ENCODE measurements at places on chromosomes 3 and 15.

DNA sequence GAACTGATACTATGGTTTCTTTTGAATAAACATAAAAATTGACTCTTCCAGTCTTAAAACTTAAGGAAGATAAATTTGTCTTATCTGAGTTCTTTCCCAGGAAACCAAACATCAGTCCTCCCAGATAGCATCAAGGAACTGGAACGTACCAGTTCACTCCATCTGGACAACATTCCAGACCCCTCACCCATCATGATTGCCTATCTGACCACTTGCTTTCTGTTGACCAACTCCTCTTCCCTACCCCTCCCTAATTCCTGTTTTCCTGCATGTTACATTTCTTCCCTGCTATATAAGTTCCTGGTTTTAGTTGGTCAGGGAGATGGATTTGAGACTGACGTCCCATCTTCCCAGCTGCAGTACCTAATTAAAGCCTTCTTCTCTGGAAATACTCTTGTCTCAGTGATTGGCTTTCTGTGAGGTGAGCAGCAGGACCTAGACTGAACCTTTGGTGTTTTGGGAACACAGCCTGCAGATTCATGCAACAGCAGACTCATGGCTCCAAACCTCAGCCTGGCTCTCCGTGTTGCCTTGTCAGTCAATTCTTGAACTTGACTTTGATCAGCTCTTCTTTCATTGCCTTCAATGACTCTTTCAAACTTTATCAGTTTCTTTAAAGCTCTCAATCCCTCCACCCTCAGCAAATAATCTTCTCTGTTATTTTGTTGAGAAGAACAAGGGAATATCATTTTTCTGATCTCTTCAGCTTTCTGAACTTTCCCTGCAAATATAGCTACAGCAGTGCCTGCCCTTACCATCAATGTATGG is 123.6 kb downstream of the RPL22L1 start:
- DNase-seq = no peak

DNA sequence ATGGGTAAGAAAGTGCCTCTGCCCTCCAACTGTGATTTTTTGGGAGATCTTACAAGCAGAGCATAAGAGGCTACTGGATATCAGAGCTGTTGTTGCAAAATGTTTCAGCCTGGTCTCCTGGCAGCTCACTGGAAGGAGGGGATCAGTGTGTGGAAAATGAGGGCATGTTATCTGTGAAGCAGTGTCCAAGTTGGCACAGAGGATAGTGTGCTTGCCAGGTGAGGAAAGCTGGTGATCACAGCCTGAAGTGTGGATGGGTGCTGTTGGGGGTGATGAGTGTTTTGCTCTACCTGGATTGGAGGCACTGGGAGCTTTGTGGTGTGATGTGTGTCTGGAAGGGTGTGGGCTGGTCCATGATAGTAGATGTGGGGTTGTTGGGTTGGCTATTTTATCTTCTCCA is 69.3 kb downstream of the MCTP2 start:
- no peak for DNase-seq

DNA sequence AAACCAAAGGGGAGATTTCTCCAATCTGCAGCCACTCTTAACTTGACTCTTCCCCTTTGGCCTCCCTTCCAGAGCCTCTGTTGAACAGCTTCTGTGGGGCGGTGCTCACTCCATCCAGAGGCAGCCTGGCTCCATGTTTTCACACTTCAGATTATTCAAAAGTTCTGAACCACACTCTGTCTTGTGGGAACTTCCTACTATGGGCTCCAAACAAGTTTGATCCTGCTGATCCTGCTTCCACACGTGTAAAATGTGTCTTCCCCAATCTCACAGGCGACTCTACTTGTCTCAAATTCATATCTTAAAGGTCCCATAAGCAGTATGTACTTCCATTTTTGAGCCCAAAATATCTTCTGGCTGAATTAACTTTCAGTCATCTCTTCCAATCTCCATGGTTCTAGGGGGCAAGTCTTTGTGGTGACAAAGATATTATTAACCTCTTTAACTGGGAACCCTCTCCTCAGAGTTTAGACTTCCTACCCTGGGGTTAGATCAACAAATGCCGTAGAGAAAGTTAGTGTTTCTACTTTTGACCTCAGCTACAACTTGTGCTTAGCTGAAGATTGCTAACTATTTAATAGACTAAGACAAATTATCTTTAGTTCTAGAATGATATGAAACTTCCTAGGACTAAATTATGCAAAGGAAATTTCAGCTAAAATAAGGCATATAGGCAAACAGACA is 176.3 kb upstream of the BCL6 start:
- DNase-seq = no peak

DNA sequence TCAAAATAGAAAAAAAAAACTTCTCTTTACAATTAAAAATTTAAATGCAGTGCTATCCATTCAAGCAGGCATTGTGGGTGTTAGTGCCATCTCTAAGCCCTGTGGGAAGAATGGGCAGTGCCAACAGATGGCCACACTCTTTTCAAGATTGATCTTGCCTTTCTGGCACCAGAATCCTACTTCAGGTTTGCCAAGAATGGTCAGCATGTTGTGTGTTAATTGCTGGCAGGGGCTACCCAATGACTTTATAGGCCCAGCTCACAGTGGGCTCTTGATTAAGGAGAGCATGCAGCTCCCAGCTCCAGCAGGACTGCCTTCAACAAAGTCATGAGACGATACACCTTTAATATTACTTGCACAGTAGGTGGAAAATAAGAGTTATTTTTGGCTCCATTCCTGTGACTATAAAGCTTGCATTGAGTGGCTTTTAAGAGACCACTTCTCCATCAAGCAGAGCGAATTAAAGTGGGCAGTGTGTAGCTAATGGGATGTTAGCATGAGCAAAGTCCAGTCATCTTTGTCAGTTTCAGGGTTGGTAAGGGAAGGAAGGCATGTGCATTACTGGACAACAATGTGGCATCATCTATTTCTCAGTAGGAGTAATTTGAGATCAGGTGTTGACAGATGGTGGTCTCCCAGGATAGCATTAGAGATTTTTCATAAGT is 476.8 kb downstream of the C3orf38 start:
- no peak for DNase-seq

DNA sequence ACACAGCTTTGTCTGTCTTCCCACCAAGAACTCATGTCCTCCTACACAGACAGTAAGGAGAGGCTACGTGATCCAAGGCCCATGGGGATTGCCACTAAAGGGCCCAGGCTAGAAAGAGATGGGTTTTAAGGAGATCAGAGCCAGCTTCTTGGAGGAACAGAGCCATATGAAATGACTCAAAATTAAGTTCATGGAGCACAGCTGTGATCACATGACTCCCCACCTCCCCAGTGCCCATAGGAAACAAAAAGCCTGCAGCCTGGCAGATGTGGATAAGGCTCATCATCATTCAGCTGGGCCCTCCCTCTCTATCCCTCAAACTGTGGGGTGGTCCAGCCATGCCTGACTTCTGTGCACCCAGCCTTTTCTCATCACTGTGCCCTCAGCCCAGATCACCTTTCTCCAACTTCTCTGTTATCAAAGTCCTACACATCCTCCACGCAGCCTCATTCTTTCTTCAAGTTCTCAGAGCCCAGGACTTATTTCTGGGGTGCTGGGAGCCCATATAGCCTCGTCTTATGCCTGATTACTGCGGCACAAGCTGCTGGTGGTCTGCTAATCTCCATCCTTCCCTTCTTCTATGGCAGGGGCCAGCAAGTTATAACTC is 137.6 kb downstream of the SMAD6 start:
- no peak for DNase-seq

GRCh38 chr3:129122412-129123011 is 908 bp upstream of the RAB43 start:
- no peak for DNase-seq

GRCh38 chr3:12484983-12485327 is 675 bp downstream of the TSEN2 start:
- peak; percentile 16 for DNase-seq

- no peak for DNase-seq
Measured at GRCh38 chr3:45692866-45693265, 3.7 kb downstream of the SACM1L start.

- no peak for DNase-seq
Measured at GRCh38 chr15:80324545-80325080, 72.6 kb upstream of the CTXND1 start.

GRCh38 chr3:62143843-62144450 is 229.4 kb downstream of the FEZF2 start:
- DNase-seq = peak; percentile 9

- no peak for DNase-seq
Measured at GRCh38 chr3:23072693-23073092, 130.4 kb upstream of the UBE2E2 start.

DNA sequence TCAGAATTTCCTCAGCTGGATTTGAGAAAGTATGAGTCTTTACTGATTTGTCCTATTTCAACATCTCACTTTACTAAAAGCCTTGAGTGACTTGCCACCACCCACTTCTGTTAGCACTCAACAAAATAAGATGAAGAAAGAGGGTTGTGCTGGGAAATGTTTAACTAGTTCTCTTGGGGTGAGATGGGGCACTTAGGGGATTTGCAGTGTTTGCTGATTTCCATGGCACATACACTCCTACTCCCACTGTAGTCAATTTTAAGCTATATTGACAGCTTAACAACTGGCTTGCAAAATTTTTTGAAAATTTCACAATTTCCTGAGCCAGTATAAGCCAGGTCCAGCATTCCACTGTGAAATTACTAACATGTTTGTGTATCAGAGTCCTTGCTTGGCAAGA is 463.1 kb upstream of the ARHGEF26 start:
- DNase-seq = no peak

DNA sequence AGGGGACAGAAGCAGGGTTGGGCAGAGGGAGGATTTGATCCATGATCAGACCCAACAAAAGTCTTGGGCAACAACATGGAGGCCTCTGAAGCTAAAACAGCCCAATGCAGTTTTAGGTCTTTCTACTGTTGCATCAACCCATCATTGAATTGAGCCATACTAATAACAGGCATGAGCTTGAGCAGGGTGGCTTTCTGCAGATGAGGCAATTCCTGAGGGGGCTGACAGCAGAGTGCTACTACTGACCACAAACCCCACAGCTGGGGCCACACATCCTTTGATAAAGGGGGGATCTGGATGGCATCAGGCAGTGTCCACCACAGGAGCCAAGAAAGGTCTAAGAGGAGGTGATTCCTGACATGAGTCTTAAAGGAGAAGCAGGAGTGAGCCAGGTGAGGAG is 517.0 kb upstream of the PPP2R3A start:
- DNase-seq = no peak

GRCh38 chr15:87681104-87681503 is 575.4 kb downstream of the NTRK3 start:
- no peak for DNase-seq

- DNase-seq = no peak
Measured at GRCh38 chr15:80434926-80435720, 30.9 kb downstream of the ARNT2 start.

GRCh38 chr3:13391308-13391707 is 28.8 kb downstream of the NUP210 start:
- DNase-seq = no peak

- DNase-seq = no peak
Measured at GRCh38 chr3:80285388-80285787, 517.6 kb upstream of the ROBO1 start.

DNA sequence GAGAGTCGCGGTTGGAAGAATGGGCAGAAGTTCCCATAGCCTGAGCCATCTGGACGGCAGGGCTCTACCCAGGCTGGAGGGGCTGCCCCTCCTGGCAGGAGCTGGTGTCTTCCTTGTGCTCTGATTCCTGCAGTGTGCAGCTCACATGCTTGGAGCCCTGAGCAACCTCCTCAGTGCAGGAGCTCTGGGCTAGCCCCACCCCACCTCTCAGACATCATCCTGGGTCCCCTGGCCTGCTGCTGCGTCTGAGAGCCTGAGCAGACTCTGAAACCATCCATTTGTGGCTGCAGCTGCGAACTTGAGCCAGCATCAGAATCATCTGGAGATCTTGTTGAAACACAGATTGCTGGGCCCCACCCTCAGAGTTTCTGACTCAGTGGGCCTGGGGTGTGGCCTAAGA is 42.8 kb downstream of the POMGNT2 start:
- no peak for DNase-seq

GRCh38 chr15:33093222-33093621 is 101.3 kb downstream of the FMN1 start:
- no peak for DNase-seq

DNA sequence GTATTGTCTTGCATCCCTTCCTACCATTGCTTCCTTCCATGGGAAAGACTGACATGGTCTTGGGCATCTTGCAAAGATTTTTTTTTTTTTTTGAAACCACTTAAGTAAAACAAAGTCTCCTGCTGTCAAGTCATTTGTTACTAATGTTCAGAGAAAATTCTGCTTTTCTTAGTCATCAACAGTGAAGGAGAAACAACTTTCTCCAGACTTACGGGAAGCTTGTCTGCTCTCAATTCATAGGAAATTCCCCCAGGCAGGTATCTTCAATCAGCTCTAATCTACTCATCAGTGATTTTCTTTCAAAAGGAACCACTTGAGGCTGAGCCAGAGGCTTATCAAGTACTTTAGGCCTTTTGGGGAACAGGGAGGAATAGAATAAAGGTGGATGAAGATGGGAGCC is 15.9 kb upstream of the DRD3 start:
- DNase-seq = no peak

DNA sequence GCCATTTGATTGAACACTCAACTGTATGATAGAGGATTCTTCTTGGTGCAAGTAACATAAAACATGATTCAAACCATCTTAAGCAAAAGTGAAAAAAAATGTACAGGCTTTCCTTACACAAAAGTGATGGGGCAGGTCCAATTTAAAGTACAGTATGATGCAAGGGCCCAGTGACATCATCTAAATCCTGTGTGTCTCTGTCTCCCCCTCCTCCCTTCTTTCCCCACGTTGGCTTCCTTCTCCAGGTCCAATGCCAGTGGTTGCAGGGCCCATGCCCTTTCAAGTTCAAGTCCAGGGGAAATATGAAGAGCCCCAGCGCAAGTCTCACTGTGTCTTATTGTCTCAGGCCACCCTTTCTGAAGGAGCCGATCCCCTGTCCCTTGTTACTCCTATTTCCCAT is 332.3 kb downstream of the SHQ1 start:
- no peak for DNase-seq

DNA sequence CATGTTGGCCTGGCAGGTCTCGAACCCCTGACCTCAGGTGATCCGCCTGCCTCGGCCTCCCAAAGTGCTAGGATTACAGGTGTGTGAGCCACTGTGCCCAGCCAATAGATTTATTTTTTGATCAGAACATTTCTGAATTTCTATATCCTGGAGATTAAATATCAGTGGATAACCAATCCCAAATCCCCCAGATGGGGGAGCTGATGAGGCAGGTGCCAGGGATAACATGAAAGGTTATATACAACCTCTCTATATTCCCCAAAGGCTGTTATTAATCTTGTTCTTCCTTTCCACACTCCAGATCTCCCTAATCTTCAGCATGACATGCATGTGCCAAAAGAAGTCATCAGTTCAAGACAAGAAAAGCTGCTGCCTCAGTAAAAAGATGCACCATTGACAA is 112.3 kb downstream of the WDR76 start:
- DNase-seq = no peak

GRCh38 chr3:124636101-124636862 is 94.0 kb upstream of the UMPS start:
- DNase-seq = no peak

GRCh38 chr3:10085738-10086137 is 22.3 kb downstream of the FANCD2OS start:
- DNase-seq = no peak

Data from NCI-H2029 (cell line).